Transverse colon (tissue), 4 donors: ENCODE measurements at places on chromosomes 13 and 19. TPM values are rescaled to one million over a fixed set of nuclear protein-coding genes. Genes with fewer than 3 reads are reported as not detected.
A peak's percentile ranks its signal among the peaks of the same experiment; 100 is the strongest.

DNA sequence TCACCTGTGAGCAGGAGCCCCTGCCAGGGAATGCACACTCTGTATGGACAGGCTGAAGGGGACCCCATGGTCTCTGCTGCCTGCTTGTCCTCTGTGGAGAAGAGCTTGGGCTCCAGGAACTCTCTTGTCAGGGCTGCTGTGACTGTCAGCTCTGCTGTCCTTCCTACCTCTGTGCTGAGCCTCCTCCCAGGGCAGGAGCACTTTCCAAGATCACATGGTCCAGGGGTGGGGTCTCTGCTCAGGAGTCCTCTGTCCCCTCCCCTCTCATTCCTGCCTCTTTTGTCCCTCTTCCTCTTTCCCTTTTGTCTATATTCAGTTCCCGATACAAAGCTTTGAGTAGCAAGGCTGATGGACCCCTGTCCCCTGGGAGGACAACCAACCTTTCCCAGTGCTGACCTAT lies at the start of gene CEACAM7:
Gene CEACAM7 (minus strand): TSS at position 173 of the 400 bp plus-strand sequence. CDS start 105 bp downstream, at position 68.
- H3K4me1 ChIP-seq, result no peaks in the 10 kb centered on the region
- H3K4me3 ChIP-seq, result no peak within 1 kb of the TSS
- peak; percentile 72 for DNase-seq

DNA sequence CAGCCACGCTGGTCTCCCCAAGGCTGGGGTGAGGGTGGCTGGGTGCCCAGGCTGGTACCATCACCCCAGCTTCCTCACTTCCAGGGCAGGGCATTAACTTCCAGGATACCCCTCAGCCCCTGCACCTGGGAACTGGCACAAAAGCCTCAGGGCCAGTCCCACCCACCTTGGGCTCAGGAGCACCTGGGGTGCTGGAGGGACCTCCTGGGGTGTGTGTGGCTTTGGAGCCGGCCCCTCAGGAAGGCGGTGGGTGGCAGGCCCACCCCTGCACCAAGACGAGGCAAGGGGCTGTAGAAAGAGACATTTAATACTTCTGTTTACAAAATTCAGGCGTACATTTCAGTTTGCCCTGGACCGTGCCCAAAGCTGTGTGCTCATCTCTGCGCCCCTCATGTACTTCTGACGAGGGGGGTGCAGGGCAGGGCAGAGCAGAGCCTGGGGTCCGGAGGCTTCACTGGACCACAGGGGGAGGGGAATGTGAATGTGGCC lies 16.8 kb downstream of the MPND start:
- no peaks in the 10 kb centered on the region for H3K27me3 ChIP-seq
- H3K27ac ChIP-seq, result no peak overlapping the region
- no peaks in the 10 kb centered on the region for H3K4me1 ChIP-seq

RFPL4AL1 gene
- total RNA-seq, result not detected

- no peak overlapping the region for H3K4me3 ChIP-seq
- no peak for DNase-seq
- no peaks in the 10 kb centered on the region for H3K4me1 ChIP-seq
- no peak overlapping the region for H3K27ac ChIP-seq
- no peaks in the 10 kb centered on the region for H3K36me3 ChIP-seq
Measured at GRCh38 chr13:77479326-77479725, 56.2 kb upstream of the SCEL start.

ZNF177 gene
- 1.8 TPM for total RNA-seq

DNA sequence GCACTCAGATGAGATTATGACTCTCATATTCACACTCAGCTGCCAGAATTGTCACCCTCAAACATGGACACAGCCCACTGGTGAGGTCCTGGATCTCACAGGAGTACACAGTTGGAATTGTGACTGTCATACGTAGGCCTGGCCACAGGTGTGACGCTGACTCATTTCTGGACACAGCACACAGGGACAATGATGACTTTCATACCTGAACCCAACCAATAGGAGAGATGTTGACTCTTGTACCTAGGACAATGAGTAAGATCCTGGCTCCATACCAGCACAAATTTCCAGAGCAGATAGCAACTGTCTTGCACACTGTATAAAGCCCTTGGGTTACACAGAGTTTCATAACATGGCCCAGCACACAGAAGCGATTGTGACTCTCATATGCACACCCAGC lies 46.4 kb downstream of the ZNF85 start:
- DNase-seq, result no peak
- no peaks in the 10 kb centered on the region for H3K36me3 ChIP-seq
- H3K27me3 ChIP-seq, result no peaks in the 10 kb centered on the region
- H3K4me1 ChIP-seq, result no peaks in the 10 kb centered on the region
- H3K4me3 ChIP-seq, result no peak overlapping the region
- H3K27ac ChIP-seq, result no peak overlapping the region

DNA sequence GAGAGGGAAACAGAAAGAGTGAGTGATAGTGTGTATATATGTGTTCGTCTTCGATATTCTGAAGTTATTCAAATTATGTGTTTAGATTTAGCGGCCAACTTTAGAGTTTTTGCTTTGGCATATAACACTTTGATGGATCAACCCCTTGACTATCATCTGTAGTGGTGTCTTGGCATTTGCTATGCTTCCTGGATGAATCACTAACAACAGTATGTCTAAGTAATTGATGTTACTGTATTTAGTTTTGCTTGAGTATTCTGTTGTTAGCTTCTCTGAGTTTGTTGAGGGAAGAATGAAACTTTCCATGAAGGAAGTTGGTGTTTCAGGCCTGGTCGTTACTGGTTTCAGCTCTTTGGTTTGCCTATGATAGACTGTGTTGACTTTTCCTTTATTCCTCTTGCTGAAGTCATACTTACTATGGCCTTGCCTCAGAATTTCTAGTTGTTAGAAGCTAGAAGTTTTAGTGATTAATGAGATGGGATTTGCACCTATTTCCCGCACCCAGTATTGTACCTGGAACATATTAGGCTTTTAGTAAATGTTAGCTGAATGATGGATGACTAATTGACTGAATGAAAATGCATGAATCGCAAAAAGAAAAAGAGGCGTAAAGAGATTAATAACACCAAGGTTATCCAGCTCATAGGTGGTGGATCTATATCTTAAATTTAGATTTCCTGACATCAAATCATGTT lies 20.7 kb downstream of the NDFIP2 start:
- H3K27me3 ChIP-seq, result no peaks in the 10 kb centered on the region
- no peaks in the 10 kb centered on the region for H3K36me3 ChIP-seq

WDR88 gene
- total RNA-seq, result not detected

- no peak overlapping the region for H3K27ac ChIP-seq
- no peaks in the 10 kb centered on the region for H3K36me3 ChIP-seq
- no peak for DNase-seq
- no peak overlapping the region for H3K4me3 ChIP-seq
Measured at GRCh38 chr19:40224342-40225150, 1.9 kb downstream of the CCNP start.

RELB gene
- 11.9 TPM for total RNA-seq

- H3K27me3 ChIP-seq, result no peaks in the 10 kb centered on the region
- H3K36me3 ChIP-seq, result no peaks in the 10 kb centered on the region
- H3K27ac ChIP-seq, result peak overlapping the region; percentile 96
- no peak overlapping the region for H3K4me3 ChIP-seq
- peaks cover 10% of the 10 kb centered on the region for H3K4me1 ChIP-seq
Measured at GRCh38 chr13:19860884-19861655, 2.4 kb downstream of the ZMYM5 start.

PSENEN gene
- total RNA-seq, result 62.5 TPM

ZIK1 gene
- total RNA-seq, result 0.40 TPM

- no peaks in the 10 kb centered on the region for H3K36me3 ChIP-seq
- H3K27me3 ChIP-seq, result no peaks in the 10 kb centered on the region
- no peak overlapping the region for H3K4me3 ChIP-seq
Measured at GRCh38 chr19:17441241-17442021, 7.0 kb downstream of the TMEM221 start.

GRCh38 chr13:59472134-59472533 lies 691.6 kb downstream of the DIAPH3 start:
- H3K4me3 ChIP-seq, result no peak overlapping the region
- H3K4me1 ChIP-seq, result no peaks in the 10 kb centered on the region
- DNase-seq, result no peak
- no peaks in the 10 kb centered on the region for H3K27me3 ChIP-seq
- no peak overlapping the region for H3K27ac ChIP-seq
- H3K36me3 ChIP-seq, result no peaks in the 10 kb centered on the region

DNA sequence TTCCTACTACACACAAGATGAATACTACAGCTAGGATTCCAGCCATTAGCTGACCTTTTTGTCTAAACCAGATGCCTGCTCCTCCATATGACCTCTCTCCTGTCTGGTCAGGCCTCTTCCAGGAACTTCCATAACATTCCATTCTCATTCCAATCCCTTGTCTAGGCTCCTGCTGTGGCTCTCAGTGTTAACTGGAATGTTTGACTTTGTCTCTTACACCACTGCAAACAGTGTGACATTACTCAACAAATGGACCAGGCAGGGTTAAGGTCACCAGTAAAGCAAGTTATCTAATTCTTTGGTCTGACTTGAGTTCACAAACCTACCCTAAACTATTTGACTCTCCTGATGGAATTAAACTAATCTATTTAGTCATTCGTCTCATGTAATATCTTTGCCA lies 2.1 kb upstream of the GPC6 start:
- no peak overlapping the region for H3K27ac ChIP-seq
- H3K36me3 ChIP-seq, result no peaks in the 10 kb centered on the region
- H3K4me3 ChIP-seq, result no peak overlapping the region
- H3K27me3 ChIP-seq, result peaks cover 42% of the 10 kb centered on the region
- no peak for DNase-seq

- no peaks in the 10 kb centered on the region for H3K27me3 ChIP-seq
- H3K4me3 ChIP-seq, result no peak overlapping the region
- H3K4me1 ChIP-seq, result no peaks in the 10 kb centered on the region
Measured at GRCh38 chr19:58315580-58315979, 10.4 kb downstream of the ERVK3-1 start.

IL4I1 gene
- 2.1 TPM for total RNA-seq

FCER2 gene
- total RNA-seq, result not detected

KLK7 gene
- not detected for total RNA-seq

ZNF527 gene
- total RNA-seq, result 3.4 TPM

GRCh38 chr19:46840498-46840942 lies 10.1 kb downstream of the AP2S1 start:
- no peak overlapping the region for H3K4me3 ChIP-seq
- peak; percentile 51 for DNase-seq
- peaks cover 13% of the 10 kb centered on the region for H3K4me1 ChIP-seq
- H3K27me3 ChIP-seq, result no peaks in the 10 kb centered on the region
- H3K27ac ChIP-seq, result peak overlapping the region; percentile 78

GRCh38 chr19:11494634-11495285 lies 10.9 kb downstream of the ZNF653 start:
- no peaks in the 10 kb centered on the region for H3K27me3 ChIP-seq
- H3K36me3 ChIP-seq, result no peaks in the 10 kb centered on the region
- H3K4me3 ChIP-seq, result no peak overlapping the region
- DNase-seq, result no peak
- H3K4me1 ChIP-seq, result peaks cover 5% of the 10 kb centered on the region
- H3K27ac ChIP-seq, result no peak overlapping the region

- H3K4me1 ChIP-seq, result peaks cover 24% of the 10 kb centered on the region
- H3K36me3 ChIP-seq, result peaks cover 4% of the 10 kb centered on the region
- H3K27ac ChIP-seq, result peak overlapping the region; percentile 90
- DNase-seq, result peak; percentile 14
- no peaks in the 10 kb centered on the region for H3K27me3 ChIP-seq
Measured at GRCh38 chr19:29211562-29212355, 1.2 kb downstream of the UQCRFS1 start.

GRCh38 chr19:17296273-17296672 lies 7.0 kb downstream of the ABHD8 start:
- H3K27me3 ChIP-seq, result no peaks in the 10 kb centered on the region
- no peak for DNase-seq
- H3K4me3 ChIP-seq, result no peak overlapping the region
- H3K27ac ChIP-seq, result no peak overlapping the region
- no peaks in the 10 kb centered on the region for H3K4me1 ChIP-seq

DNA sequence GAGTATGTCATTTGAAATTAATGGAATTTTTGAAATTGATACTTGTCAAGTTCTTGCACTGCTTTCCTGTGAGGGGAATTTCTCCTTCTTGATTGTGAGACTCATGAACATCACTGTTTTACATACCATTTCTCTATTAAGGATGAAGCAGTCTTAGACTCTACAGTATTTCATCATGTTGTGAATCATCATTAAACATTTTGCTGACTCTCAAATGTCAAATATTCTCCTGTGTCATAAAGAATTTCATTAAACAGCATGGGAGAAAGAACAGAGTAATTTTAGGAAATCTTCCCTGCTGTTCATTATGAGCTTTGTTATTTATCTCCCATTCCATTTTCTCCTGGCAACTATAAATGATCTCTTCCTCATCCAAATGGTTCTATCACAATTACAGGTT lies 729.0 kb downstream of the PCDH9 start:
- no peak overlapping the region for H3K27ac ChIP-seq
- no peaks in the 10 kb centered on the region for H3K36me3 ChIP-seq
- no peak for DNase-seq

DNA sequence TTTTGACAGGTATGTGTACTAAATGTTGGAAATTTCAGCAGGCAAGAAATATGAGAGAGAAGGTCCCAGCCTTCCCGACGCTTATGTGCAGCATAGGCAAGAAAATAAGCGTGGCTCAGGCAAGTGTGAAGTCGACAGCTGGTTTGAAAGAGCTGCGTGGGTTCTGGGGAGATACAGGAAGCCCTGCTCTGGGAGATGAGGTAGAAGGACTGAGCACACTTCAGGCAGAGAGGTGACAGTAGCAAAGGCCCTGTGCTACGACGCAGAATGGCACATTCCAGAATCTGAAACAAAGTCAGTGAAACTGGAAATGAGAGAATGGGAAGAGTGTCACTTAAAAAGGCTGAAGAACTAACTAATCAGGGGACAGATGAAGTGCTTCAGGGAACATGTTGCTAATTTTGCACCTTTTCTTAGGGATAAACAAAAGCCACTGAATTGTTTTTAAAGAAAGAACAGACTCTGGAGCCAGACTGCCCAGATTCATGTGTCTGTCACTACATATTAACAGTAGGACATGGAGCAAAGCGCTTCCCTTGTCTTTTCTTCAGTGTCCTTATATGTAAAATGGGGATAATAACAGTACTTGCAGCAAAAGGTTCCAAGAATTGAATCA lies 160.1 kb downstream of the SPRY2 start:
- DNase-seq, result no peak
- no peaks in the 10 kb centered on the region for H3K27me3 ChIP-seq
- no peaks in the 10 kb centered on the region for H3K4me1 ChIP-seq
- H3K4me3 ChIP-seq, result no peak overlapping the region
- no peak overlapping the region for H3K27ac ChIP-seq

GRCh38 chr19:6221220-6221877 lies 58.4 kb downstream of the MLLT1 start:
- H3K27me3 ChIP-seq, result no peaks in the 10 kb centered on the region
- no peak overlapping the region for H3K27ac ChIP-seq
- H3K4me1 ChIP-seq, result peaks cover 17% of the 10 kb centered on the region

LATS2 gene
- total RNA-seq, result 11.1 TPM

- H3K4me3 ChIP-seq, result no peak overlapping the region
- H3K27me3 ChIP-seq, result no peaks in the 10 kb centered on the region
- no peak for DNase-seq
- H3K4me1 ChIP-seq, result no peaks in the 10 kb centered on the region
- no peaks in the 10 kb centered on the region for H3K36me3 ChIP-seq
Measured at GRCh38 chr13:23796551-23796950, 92.6 kb downstream of the MIPEP start.

GRCh38 chr13:107427536-107427935 lies 787.8 kb downstream of the LIG4 start:
- no peaks in the 10 kb centered on the region for H3K27me3 ChIP-seq
- DNase-seq, result no peak
- H3K27ac ChIP-seq, result no peak overlapping the region

GRCh38 chr13:110633776-110634175 lies 18.4 kb downstream of the NAXD start:
- H3K4me3 ChIP-seq, result no peak overlapping the region
- peaks cover 16% of the 10 kb centered on the region for H3K4me1 ChIP-seq
- DNase-seq, result no peak
- no peak overlapping the region for H3K27ac ChIP-seq
- no peaks in the 10 kb centered on the region for H3K36me3 ChIP-seq

GRCh38 chr13:50244355-50244712 lies 229.1 kb downstream of the KCNRG start:
- no peaks in the 10 kb centered on the region for H3K4me1 ChIP-seq
- H3K27ac ChIP-seq, result no peak overlapping the region
- no peaks in the 10 kb centered on the region for H3K27me3 ChIP-seq
- DNase-seq, result no peak
- no peak overlapping the region for H3K4me3 ChIP-seq
- H3K36me3 ChIP-seq, result no peaks in the 10 kb centered on the region
